ENCODE measurements at places on chromosomes 12 and 14.
A peak's percentile ranks its signal among the peaks of the same experiment; 100 is the strongest.

- DNase-seq: peak; percentile 67
These were observed 41.9 kb upstream of the BDKRB2 start for GRCh38 chr14:96162741-96163140.

DNA sequence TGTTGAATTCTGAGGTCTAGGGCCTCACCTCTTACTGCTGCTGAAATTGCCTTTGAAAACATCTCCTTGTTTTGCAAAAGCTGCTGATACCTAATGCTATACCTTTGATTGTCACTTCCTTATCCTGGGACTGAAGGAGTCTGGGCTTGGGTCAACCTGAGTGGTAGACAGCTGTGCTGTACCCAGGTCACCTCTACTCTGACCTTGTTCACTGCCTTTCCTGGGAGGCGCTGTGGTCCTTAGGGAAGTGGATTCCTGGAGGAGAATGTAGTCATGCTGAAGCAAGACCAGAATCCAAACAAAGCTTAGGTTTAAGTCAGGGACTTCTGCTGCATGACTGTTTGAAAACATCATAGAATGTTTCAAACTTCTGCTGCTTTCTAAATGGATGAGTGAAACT lies 191.4 kb downstream of the SNAPC1 start:
- DNase-seq: no peak

GRCh38 chr12:94149781-94150239 lies 1.4 kb downstream of the PLXNC1 start:
- DNase-seq: no peak

- DNase-seq: no peak
These were observed 23.8 kb upstream of the CCDC175 start for GRCh38 chr14:59600211-59600945.

DNA sequence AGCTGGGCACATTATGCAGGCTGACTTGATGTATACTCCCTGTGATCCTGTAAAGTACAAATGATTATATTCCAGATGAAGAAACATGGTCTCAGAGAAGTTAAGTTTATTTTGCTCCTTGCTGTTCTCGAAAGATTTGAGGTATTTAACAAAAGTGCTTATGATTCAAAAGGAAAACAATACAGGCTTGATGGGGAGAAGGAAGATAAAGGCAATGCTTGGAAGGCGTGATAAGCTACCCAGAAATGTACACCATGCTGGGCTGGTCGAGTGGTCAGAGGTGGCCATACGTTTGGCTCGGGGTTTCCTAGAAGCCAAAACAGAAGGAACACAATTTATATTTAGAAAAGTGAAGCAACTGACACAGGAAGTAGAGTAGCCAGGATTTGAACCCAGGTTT lies 201.0 kb downstream of the KTN1 start:
- DNase-seq: no peak

DNA sequence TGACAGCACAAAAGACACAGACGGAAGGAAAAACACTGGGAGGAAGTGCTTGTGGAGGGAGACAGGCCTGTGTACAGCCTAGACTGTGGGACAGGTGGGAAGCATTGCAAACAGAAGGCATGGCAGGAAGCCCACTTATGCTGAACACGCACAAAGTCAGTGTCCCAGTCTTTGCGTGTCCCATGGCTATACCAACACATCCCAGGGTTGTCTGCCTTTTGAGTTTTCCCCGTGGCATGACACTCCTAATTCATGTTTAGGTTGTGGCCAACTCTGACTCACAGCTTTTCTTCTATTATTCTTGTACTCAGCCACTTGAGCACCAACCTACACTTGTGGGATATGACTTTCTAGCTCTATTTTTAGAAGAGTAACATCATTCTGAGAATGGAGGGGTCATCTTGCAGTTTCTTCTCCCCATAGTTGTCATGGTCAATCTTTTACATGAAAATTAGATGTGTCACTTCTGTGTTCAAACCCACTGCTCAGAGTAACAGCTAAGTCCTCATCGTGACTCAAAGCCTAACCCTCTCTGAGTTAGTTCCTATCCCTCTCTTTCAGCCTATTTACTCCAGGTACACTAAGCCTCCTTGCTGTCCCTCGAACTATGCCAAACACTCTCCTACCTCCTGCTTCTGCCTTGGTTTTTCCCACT lies 27.5 kb upstream of the JPH4 start:
- no peak for DNase-seq

DNA sequence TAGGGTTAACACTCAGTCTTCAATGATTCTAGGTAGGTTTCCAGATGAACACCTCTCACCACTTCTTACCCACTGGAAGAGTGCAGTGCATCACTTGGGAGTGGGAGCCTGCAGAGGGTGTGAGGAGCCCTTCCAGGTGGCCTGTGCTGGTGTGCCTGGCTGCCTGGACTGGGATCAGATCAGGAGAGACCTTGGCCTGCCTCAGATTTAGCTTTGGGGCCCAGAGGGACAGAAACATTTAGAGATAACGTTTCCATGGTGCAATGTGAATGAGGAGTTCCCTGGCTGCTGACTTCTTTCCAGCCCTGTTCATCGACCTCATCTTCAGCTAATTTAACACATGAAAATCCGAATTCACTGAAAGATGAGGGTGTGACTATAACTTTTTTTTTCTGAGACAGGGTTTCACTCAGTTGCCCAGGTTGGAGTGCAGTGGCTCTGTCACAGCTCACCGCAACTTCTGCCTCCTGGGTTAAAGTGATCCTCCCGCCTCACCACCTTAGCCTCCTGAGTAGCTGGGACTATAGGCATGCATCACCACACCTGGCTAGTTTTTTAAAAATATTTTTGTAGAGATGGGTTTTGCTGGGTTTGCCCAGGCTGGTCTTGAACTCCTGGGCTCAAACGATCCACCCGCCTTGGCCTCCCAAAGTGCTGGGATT lies 53.6 kb downstream of the SUSD6 start:
- DNase-seq: no peak

- peak; percentile 62 for DNase-seq
These were observed 32.1 kb downstream of the PPFIBP1 start for GRCh38 chr12:27555925-27556778.

GRCh38 chr14:91953170-91953985 lies 5.9 kb upstream of the FBLN5 start:
- no peak for DNase-seq

DNA sequence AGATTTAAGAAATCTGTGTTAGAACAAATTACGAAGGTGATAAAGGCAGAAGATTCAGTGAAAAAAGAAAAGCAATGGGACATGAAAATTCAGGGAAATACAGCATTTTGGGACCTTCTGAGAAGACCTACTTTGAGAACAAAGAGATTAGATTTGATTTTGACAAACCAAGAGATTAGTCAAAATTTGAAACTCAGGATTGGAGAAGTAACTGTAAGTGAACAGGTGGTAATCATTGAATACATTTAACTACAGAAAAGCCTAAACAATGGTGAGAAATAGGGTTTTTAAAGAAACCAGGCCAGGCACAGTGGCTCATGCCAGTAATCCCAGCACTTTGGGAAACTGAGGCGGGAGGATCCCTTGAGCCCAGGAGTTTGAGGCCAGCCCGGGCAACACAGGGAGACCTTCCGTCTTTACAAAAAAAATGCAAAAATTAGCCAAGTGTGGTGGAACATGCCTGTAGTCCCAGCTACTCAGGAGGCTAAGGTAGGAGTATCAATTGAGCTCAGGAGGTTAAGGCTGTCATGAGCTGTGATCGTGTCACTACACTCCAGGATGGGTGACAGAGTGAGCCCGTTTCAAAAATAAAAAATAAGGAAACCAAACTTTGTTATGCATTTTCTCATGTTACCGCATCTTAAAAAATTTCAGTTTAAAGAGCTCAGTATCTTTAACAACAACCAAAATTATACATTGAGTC lies 8.9 kb upstream of the SAV1 start:
- DNase-seq: no peak

DNA sequence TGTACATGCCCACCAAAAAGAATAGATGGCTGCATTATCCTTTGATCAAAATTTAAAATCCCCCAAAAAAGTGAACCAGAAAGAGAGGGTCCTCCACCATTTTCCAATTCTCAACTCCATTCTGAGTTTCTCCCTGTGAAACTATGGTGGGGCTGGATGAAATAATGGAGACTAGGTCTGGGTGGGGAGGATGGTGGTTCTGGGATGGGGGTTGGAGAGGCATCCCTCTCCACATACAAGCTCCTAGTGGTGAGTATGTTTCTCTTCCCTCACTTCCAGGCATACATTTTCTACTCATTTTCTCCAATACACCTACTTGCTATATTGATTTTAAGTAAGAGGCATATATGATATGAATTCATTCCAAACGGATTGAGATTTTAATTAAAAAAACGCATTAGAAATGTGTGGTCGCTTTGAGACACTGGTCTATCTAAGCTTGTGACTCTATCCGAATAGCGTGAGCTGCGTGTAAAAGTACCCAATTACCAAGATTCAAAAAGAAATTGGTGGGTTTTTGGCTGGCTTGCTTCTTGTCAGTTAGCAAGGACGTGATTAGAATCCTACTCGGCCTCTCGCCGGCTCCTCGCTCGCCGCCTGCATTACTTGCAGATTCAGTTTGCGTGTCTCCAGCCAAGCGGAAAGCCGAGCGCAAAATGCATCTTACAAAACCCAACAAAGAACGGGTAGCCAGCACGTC lies 3.4 kb downstream of the ASCL1 start:
- no peak for DNase-seq

DNA sequence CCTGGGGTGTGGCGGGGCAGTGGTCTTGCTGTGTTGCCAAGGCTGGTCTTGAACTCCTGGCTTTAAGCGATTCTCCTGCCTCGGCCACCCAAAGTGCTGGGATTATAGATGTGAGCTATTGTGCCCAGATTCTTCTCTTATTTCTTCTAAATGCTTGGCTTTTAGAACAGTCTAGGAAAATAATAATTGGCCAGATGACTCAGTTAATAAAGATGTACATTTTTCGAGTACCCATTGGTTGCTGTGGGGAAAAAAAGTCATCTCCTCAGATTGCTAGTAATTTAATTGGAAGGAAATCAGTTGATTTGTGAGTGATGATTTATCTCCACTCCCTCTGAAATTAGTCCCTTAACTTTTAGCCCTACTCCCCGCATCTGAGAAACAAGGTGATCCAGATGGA lies 45.5 kb downstream of the CHST11 start:
- DNase-seq: no peak

GRCh38 chr12:27194644-27195043 lies 49.4 kb upstream of the STK38L start:
- no peak for DNase-seq

DNA sequence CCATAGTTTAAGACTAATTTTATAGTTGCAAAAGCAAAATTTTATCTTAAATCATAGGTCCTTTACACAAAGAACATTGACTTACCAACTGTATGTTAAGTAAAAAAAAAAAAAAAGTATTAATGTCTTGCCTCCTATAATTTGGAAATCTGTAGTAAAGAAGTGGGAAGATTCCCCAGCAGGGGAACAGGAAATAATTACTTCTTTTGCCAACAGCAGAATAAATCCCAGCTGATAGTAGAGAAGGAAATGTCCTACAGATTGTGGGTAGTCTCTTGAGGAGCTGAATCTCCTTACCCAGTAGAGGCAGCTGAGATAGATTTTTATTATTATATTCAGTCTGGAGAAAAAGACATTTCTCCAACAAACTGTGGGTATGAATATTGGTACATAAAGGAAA lies 193.7 kb downstream of the SLC6A15 start:
- no peak for DNase-seq

- DNase-seq: peak; percentile 63
These were observed 89.2 kb downstream of the CFAP54 start for GRCh38 chr12:96578526-96579125.

- DNase-seq: peak; percentile 65
These were observed 16.1 kb upstream of the NUDT14 start for GRCh38 chr14:105197211-105197641.

GRCh38 chr14:70640938-70641547 lies 673 bp upstream of the TTC9 start:
- no peak for DNase-seq

GRCh38 chr14:54050759-54051158 lies 94.1 kb upstream of the BMP4 start:
- DNase-seq: no peak

GRCh38 chr12:78457938-78458337 lies 406.6 kb upstream of the SYT1 start:
- peak; percentile 1 for DNase-seq

DNA sequence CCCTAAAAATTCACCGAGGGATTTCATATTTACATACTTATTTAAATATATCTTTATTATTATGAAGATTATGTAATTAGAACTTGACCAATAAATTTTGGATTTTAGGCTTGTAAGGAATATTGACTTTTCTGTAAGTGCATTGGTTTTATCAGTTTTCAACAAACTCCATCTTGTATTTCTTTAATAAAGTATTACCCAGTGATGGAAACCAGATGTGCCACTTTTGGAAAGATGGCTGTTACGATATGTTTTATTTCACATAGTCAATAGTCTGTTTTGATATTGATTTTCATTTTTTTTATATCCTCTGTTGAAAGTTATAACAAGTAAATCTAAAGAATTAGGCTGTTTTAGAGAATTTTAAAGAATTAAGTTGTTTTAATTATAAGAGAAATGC lies 1.8 kb downstream of the MON2 start:
- DNase-seq: peak; percentile 5

DNA sequence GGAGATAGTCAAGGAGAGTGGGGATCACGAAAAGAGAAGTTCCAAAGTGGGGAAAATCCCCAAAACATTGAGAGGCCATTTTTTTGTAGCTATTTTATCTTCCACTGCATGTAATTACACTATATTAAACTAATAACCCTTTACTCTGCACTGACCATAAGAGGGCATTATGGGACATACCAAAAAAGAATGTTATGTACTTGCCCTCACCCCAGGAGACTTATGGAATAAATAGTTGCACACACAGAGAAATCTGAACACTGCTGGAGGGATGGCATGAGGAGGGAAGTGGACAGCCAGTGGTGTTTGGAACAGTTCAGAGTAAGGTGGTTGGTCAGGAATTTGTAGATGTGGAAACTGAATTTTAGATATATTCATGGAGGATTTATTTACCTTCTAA lies 422.9 kb downstream of the SNAPC1 start:
- no peak for DNase-seq

DNA sequence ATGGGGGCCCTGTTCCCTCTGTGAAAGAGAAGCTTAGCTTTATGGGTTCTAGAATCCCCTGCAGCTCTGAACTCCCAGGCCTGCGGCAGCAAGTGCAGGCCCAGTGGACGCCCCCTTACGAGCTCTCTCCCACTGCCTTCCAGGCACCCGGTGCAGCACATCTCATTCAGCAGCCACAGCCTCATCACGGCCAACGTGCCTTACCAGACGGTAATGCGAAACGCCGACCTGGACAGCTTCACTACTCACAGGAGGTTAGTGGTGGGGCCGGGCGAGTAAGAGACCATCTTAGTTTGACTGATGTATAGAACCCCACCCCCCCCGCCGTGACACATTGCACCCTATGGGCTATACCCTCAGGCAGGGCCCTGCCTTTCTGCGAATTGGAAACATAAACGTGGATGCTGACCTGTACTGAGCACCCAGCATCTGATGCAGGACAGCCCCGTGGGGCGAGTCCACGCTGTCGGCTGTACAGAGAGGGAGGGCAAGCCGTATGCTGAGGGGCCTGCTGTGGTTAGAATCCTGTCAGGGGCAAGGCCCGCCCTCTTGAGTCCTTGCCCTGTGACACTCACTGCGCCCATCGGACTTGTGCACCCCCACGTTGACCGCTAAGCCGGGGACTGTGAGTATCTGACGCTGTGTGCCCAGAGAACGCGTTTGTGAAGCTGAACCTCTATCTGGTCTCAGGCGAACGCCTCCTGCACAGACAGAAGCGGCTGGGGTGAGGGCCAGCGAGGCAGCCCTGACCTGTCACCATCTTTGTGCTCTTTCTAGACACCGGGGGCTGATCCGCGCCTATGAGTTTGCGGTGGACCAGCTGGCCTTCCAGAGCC lies 71.7 kb downstream of the TESC start:
- DNase-seq: no peak

Measured in AG10803 (cell line).